ENCODE measurements at places on chromosomes 6 and 20.

- DNase-seq, result no peak
Observed at GRCh38 chr6:136666041-136666440, 115.8 kb upstream of the MAP7 start.

DNA sequence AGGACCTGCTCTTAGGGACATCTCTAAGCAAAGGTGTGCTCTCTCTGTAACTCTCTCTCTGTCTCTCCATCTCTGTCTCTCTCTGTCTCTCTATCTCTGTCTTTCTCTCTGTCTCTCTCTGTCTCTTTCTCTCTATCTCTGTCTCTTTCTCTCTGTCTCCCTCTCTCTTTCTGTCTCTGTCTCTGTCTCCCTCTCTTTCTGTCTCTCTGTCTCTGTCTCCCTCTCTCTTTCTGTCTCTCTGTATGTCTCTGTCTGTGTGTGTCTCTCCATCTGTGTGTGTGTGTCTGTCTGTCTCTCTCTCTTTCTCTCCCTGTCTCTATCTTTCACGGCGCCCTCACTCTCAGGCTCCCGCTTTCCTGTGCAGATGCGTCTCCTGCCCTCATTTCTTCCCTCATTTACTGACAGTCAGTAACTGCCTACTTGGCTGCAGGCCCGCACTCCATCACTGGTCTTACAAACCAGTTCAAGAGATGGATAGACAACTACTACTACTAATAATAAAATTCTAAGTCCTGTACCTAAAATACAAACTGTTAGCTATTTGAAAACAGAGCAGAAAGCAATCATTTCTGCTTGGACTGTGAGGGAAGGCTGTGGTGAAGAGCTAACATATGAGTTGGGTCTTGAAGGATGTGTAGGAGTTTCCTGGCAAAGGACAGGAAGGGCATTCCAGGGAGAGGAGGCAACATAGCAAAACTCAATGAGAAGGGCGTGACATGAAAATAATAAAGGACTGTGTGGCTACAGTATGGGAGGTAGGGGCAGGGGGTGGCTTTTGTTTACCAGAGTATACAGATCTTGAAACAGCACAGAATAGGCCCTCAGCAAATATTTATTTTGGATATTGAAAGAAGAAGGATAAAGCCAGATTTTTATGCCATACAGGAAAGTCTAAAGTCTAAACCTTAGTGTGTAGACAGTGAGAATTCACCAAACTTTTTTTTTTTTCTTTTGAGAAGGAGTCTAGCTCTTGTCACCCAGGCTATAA is 67.8 kb upstream of the TAB2 start:
- DNase-seq, result no peak

- no peak for DNase-seq
Observed at GRCh38 chr6:149182262-149182661, 135.2 kb upstream of the TAB2 start.

DNA sequence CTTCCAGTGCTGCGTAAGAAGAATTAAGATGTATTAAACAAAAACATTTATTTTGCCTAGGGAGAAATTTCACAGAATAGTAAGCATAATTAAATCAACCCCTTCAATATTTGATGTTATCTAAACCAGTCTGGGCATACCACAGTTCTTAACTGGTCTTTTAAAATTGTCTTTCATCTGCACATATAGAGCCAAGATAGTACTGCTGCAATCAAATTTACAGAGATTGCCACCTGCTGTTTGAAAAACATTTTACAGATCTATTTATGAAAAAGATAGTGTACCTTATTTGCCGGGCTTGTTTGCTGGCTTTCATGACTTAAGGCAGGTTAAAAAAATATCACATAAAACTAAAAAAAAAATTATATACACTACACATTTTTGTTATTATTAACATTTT is 323.2 kb downstream of the ADGRB3 start:
- DNase-seq, result no peak

DNA sequence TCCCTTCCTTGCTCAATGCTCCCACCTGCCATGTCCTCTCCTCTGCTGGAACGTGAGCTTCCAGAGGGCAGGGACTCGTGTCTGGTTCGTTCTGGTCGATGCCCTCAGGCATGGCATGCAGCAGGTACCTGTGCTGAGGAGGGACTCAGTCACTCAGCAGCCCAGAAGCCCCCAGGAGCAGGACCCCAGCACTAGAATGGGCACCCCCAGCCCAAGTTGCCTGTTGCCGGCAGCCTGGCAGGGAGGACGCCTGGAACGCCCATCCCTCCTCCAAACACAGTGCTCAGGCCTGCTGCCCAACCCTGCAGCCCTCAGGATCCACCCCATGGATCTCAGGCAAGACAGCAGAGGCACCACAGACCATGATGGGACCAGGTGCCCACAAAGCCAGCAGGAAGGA is 40.6 kb downstream of the BMP7 start:
- no peak for DNase-seq

DNA sequence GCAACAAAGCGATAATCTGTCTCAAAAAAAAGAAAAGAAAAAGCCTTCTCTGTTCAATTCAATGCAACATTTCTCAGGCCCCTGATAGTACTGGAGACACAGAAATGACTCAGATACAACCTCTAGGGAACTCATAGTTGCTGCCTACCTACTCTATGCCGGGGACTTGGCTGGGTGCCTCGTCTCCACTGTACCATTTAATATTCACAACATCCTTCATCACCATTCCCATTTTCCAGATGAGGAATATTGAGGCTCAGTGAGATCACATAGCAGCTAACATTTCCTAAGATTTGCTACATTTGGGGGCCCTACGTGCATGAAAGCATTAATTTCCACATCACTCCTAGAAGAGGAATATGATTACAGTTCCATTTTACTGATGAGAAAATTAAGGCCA is 7.5 kb downstream of the NOL4L start:
- no peak for DNase-seq

- DNase-seq, result no peak
Observed at GRCh38 chr6:106077881-106078280, 8.3 kb upstream of the PRDM1 start.

- no peak for DNase-seq
Observed at GRCh38 chr6:138593909-138594757, 94.8 kb upstream of the NHSL1 start.

DNA sequence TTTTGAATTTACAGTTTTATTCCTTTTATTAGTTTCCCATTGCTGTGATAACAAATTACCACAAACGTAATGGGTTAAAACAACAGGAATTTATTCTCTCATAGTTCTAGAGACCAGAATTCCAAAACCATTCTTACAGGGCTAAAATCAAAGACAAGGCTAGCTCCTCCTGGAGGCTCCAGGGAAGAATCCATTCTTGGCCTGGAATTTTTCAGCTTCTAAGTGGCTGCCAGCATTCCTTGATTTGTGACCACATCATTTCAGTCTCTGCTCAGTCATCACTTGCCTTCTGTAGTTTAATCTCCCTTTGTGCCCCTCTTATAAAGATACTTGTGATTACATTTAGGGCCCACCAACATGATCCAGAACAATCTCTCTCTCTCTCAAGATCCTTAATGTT is 897 bp upstream of the SEL1L2 start:
- DNase-seq, result no peak

- DNase-seq, result no peak
Observed at GRCh38 chr6:113143206-113143605, 713.9 kb upstream of the MARCKS start.

DNA sequence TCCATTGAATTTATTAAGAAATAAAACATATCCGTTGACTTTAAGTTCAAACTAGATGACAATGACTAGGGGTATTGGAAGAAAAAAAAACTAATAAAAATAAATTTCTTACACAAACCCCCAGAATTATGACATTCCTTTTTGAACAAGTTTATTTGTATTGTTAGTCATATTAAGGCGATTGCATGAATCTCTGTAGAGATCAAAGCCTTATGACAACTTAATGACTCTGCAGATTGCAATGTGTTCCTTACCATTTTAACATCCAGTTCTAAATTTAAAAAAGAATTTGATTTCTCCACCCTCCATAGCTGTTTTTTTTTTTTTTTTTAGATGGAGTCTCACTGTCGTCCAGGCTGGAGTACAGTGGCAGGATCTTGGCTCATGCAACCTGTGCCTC is 189.8 kb upstream of the CEP162 start:
- DNase-seq, result peak; percentile 45

GRCh38 chr6:137188855-137189254 is 15.4 kb upstream of the IL22RA2 start:
- DNase-seq, result no peak

GRCh38 chr6:123838505-123839234 is 35.0 kb downstream of the NKAIN2 start:
- no peak for DNase-seq

- no peak for DNase-seq
Observed at GRCh38 chr20:61728326-61728725, 337.4 kb downstream of the TAF4 start.

DNA sequence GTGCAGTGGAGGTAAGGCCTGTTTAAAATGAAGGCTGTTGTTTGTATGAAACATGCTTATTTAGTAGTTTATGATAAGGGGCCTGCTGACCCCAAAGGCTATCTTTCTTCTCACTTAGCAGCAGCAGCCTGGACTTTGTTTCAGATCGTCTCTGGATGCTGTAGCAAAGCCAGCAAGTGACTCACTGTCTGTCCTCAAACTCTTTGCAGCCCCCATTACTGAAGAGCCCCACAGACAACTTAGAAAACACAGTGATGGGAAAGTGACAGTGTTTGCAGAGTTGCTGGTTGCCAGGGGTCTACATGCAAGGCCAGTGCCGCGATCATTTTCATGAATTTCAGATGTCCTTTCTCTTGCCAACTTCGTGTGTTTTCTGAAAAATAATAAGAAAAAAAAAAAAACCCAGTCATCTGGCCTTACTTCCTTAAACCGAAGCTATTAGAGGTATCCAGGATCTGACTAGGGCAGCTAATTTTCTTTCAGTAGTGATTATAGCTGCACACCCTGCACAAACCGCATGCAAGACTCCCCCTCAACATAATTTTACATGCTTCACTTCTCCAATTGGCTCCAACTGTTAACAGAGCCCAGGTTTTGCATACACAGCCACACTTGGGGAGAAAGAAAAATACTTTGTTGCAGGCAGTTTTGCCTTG is 11.6 kb upstream of the F13A1 start:
- no peak for DNase-seq

GRCh38 chr6:169501128-169501527 is 200.7 kb downstream of the WDR27 start:
- DNase-seq, result no peak

DNA sequence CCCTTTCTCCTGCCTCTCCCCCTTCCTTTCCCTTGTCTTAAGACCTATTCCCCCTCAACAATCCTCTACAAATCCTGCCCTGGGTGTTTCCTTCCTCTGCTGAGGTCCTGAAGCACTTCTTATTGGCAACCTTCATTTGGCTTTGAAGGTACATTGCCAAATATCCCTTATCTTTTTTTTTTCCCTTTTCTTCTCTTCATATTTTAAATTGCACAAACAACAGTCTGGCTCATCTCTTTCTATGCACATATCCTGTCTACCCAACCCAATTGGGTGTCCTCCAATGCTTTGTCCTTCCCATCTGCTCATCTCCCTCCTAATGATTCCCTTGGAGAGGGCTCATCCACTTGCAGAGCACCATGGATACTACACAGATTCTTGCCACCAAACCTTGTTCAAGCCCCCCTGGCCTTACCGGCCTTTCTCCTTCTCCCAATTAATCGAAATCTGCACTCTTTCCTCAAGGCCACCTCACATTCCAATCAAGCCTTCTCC is 537.9 kb upstream of the JARID2 start:
- no peak for DNase-seq

- no peak for DNase-seq
Observed at GRCh38 chr20:2879146-2879545, 5.9 kb downstream of the PTPRA start.

- DNase-seq, result no peak
Observed at GRCh38 chr20:11891077-11891775, 26.5 kb upstream of the BTBD3 start.

DNA sequence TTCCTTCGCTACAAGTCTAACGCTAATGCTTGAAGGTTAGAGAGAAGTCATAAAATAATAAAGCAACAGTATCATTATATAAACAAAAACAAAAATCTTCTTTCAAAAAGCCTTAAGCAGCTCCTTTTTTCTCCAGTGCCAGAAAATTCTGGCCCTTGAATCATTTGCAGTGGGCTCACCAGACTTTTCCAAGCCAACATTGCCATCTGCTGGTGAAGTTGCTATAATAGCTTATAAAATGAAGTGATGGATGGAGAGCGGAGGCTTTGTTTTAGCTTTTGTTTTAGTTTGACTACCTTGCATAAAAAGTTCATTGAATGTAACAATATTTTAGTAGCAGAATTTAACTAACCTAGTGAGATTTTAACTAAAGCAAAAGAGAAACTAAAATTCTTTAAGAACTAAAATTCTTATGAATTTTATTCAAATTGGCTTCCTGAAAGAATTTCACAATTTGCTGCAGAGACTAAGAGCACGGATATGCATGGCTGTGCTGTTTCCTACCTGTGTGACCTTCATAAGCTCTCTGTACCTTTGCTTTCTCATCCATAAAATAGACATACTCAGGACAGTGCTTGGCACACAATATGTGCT is 44.8 kb upstream of the SLC2A12 start:
- no peak for DNase-seq

DNA sequence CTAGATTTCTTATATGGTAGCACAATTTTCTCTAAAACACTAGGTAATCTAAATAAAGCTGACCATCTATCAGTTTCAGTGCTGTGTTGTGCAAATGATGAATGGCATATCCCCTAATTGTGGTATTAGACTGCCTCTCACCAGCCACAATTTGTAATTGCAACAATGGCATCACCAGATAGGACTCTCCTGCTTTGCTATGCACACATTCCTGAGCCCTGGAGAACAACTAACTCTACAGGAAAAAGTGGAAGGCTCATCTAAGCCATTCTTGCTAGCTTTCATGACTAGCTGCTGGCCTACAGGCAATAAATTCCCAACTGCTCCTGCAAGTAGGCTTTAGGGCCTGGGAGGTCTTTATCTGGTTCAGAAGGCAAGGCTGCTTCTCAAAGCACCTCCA is 974.1 kb downstream of the EYS start:
- no peak for DNase-seq

GRCh38 chr6:129369737-129370136 is 340.2 kb downstream of the ARHGAP18 start:
- DNase-seq, result no peak

- no peak for DNase-seq
Observed at GRCh38 chr6:158418501-158418900, 106.2 kb downstream of the TULP4 start.

GRCh38 chr6:134374491-134375219 is 56.7 kb upstream of the SGK1 start:
- DNase-seq, result no peak

- DNase-seq, result no peak
Observed at GRCh38 chr6:16177881-16178280, 49.0 kb downstream of the MYLIP start.

DNA sequence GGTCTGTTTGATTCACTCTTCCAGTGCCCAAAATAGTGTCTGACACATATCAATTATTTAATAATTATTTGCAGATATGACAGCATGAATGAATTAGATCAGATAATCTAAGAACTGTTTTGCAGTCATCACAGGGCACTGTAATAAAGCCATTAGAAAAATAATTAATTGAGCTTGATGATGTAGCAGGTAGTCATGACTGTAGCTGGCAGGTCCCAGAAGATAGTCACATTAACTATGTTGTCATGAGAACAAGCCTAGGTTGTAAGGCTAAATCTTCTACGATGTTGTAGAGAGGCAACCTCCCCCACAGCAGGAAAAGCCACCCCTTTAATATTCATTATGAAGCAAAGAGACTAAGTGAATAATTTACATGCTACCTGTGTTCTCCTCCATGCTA is 243.9 kb upstream of the SPTLC3 start:
- DNase-seq, result no peak

- no peak for DNase-seq
Observed at GRCh38 chr6:68774843-68775242, 139.8 kb downstream of the ADGRB3 start.
